Posterior vena cava (tissue), 2 donors: ENCODE measurements at places on chromosomes 2 and 18.
A peak's percentile ranks its signal among the peaks of the same experiment; 100 is the strongest.

- DNase-seq, result no peak
These were observed 437.6 kb downstream of the ZEB2 start for GRCh38 chr2:144082327-144082726.

DNA sequence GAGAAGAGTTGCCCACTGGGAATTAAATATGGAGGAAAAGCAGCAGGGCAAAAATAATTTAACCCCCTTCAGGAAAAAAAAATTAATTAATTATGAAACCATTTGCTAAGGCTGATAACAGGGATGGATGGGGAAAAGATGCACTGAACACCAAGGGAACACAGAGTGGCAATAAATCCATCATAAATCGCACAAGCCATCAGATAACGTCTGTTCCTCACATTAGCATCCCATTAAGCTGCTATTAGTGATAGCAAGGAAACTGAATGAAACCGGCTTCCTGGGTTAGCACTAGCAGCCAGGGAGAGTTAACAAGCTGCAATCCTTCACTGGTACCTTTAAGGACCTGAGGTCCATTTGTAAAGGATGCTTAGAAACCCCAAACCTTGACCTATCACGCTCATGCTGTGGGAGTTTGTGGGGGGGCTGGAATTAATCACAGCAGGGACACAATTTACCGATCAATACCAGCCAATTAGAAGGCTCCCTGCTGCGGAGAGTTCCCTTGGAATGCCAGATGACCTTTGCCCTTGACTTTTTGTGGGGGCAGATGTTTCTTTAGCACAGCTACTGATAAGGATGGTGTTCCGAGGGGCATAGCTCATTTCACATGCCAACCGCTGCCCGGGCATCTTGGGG is 175.5 kb upstream of the KLF7 start:
- DNase-seq, result no peak

- no peak for DNase-seq
These were observed 52.8 kb downstream of the CLASP1 start for GRCh38 chr2:121596221-121597080.

DNA sequence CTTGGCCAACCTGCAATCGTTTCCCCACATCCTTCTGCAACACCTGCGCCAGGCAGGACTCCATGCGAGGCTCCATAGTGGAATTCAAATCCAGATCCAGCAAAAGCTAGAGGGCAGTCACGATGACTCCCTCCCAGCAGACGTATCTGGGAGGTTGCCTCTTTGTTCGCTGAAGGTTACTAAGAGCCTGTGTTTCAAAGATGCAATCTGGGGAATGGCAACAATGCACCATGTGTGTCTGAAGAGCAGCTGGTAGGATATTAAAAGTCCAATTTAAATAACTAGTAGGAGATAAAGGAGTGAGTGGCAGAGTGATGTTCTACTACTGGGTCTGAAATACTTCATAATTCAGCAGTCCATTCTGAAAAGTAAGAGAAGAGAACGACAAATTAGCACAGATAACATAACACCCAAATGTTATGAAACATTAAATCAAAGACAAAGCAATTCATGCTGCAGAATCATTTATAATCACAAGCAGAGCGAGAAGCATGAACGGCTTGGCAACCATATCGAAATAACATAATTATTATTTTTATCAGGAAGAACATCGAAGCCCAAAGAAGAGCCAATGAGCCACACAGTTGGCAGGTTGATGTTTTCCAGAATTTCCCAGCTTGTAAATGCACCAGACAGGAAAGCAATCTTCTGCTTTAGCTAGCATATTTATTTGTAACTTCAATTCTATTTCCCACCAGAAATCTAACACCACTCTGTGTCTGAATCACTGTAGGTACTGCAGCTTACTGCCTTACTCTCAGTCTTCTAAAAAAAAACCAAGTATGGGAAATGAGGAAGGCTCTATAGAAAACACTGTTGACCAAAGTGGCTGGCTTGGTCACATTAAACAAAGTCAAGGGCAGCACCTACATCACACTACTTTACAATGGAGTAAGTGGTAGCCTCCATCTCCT is 43.2 kb downstream of the CLASP1 start:
- DNase-seq, result no peak

DNA sequence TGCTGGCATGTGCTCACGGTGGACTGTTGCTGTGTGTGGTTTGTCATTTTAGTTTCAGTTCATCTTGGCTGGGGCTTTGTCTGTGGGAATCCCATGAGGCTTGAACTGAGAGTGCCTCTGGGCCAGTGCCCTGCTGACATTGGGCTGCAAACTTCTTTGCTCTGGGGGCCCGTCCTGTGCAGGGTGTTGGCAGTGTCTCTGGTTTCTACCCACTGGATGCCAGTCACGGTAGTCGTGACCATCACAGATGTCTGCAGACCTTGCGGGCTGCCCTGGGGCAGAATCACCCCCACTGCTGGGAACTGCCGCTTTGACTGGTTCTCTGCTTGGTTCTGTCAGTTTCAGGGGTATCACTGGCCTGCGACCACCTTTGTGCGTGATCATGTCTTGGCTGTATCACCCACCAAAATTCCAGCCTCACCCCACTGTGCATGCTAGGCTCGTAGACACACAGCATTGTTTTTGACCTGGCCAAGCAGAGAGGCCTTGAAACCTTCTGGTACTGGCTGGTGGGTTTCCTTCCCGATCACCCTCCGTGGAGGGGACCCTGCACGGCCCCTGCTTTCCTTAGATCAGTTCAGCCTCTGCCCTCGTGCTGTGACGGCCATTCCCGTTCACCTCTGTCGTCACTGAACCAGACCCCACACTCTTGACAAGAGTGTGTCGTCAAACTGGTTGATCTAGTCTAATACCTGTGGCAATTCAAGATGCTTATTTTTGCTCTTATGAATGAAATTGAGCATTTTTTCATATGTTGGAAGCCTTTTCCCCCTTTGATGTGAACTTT is 57.6 kb downstream of the KCNG2 start:
- peak; percentile 60 for DNase-seq

- DNase-seq, result no peak
These were observed 10.8 kb downstream of the SPDYA start for GRCh38 chr2:28821295-28821958.

DNA sequence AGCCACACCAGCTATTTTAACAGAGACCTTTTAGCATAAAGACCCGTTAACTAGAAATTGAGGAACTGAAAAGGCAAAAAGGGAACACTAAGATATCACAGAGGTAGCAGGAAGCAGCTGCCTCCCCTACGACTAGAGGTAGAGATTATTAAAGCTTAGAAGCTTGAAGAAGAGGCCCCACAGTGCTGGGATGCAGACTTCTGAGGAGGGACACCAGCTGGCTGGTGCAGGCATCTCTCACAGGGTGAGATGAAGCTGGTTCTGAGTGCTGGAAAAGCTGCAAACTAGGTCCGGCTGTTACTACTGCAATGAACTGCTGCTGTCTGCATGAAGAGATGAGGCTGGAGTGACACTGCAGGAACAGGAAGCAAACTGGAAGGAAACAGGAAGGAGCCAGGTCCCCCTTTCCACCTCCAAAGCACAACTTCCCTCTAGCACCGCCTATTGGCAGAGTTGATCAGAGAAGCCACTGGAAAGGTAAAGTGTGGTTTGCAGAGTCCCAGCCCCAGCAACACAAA is 61.2 kb upstream of the MRPS9 start:
- no peak for DNase-seq

DNA sequence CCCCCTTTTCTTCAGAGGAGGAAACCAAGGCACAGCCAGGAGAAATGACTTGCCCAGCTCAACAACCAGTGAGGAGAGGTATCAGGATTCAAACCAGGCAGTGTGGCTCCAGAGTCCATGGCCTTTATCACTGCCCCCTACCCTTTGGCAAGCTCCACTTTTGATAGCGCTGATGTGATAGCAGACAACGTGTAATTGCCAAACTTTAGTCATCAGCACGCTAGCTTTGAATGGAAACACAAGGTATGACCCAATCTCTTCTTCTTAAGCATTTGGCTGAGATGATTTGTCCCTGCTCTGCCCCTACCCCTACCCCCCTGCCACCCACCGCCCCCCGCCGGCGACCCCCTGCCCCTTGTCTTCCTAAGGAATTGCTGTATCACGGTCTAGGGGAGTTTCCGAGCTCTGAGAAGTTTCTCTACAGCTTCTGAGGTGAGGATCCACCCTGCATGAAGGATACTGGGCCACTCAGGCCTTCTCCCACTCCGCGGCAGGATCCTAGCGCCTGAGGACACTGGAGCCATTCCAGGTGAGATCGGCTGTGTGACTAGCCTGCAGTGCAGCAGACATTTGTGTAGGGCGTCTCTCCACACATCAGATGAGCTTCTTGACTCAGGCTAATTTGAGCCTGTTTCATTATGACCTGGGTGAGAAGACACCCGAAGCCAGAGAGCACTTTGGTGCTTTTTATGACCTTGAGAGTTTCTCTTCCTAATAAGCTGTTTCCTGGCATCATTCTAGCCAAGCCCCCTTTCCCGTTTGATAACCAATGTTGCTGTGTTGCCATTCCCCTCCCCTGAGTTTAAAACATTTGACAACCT is 75.1 kb upstream of the MAP4K4 start:
- DNase-seq, result no peak

GRCh38 chr2:102975996-102976975 is 214.5 kb downstream of the TMEM182 start:
- no peak for DNase-seq

GRCh38 chr2:187552828-187553681 is 1.2 kb downstream of the TFPI start:
- DNase-seq, result no peak

DNA sequence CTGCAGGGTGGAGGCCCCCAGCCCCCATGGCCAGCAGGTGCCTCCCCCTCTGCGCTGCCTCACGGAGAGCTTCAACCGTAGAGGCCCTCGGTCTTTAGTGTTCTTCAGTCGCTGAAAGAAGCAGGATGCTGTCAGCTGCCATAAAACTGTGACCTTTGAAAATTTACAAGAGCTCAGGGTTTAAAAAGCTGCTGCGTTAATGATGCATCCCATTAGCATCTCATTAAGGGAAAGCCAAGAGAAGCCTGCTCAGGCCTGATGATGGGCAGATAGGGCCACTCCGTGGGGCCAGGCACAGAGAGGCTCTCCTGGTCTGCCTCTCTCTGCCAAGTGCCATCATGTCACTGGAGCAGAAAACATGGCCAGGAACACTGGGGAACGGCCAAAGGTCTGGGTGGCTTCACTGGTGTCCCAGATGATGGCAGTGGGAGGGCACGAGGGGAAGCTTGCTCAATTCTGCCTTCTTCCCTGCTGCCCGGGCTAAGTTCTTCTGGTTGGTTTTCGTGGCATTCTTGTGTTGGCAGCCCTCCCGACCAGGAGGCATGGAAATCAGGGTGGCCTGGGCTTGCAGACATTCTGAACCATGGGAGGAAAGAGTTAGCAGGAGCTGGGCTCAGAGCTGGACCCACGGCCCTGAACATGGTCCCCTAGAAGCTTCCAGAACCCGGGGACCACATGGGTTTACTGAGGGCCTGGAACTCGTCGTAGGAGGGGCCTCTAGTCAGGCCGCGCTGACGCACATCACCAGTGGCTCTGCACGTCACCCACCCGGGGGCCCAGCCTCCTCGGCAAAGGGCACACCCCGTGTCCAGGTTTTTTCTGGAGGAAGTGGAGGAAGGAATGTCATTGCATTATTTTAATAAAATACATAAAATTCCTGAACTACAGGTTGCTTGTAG is 250.7 kb downstream of the KLHL29 start:
- DNase-seq, result peak; percentile 20

DNA sequence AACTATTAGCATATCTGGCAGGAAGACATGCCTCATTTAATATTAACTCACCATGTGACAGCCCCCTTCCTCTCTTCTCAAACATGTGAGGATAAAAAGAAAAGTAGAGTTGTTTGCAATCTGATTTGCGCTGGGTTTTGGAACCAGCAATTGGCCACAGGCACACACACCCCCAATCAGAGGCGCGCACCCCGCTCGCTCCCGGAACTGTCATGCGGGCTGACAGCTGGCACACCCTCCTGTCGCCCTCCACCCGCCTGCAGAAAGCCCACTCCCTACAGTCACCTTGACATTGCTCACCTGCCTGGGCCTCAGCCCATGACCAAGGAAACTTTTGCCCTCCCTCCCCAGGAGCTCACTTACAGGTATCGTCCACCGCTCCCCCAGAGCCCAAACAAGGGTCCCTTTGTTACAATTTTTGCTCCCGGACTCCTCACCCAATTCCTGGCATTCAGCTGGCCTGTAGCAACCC is 1.1 kb downstream of the COBLL1 start:
- DNase-seq, result peak; percentile 90

- no peak for DNase-seq
These were observed 49.7 kb upstream of the ITM2C start for GRCh38 chr2:230815088-230815487.

GRCh38 chr18:1648712-1649111 is 744.0 kb downstream of the ADCYAP1 start:
- DNase-seq, result no peak

- no peak for DNase-seq
These were observed 376.4 kb downstream of the RBM43 start for GRCh38 chr2:150885236-150885635.

DNA sequence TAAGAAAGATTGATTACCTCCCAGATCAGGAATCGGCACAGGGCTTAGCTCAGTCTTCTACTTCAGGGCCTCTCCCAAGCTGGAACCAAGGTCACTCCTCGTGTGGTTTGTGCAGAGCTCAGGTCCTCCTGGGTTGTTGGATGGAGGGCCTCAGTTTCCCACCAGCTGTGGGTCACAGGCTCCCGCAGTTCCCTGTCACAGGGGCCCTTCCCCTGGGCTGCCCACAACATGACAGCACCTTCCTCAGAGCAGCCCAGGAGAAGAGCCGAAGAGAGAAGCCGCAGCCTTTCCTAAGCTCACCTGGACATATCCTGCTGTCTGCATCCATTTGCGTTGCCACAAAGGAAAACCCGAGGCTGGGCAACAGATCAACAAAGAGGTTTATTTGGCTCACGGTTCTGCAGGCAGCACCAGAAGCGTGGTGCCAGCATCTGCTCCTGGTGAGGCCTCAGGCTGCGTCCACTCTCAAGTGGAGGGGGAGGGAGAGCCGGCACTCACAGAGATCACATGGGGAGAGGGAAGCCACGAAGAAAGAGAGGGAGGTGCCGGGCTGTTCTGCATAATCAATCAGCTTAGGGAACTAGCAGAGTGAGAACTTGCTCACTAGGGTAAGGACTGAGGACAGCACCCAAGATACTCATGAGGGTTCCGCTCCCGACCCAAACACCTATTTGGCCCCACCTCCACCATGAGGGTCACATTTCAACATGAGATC is 13.0 kb upstream of the ALLC start:
- DNase-seq, result peak; percentile 67

DNA sequence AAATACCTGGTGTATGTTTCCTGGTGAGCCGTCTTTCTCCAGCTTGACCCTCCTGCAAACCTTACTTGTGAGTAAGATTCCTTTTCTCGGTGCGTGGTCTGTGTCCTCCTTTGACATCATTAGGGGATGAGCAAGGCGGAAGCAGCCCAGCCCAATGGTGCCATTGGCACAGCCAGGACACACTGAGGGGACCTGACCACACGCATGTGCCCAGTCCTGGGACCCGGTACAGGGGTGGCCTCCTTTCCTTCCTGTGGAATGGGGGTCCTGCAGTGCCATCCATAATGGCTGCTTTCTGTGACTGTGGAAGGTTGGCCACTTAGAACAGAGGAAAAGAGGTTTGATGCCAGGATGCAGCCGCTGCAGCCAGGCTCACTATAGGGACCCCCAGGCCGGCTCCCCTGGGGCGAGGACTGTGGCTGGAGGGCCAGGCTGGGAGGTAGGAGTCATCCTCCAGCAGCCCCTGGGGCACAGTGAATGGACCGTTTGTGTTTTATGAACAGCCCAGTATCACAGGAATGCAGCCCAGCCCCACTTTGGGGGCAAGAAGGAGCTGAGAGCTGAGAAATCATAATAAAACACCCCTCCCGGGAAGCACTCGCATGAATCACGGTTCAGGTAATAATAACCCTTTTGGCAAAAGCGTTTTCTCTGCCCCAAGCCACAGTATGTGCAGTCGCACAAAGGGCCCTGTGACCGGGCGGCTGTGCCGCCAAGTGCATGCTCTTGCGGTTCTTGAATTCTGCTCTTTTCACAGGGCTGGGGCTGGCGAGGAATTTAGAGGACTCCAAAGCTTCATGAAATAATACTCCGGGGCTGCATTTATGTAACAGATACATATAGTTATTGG is 73.2 kb downstream of the ASB1 start:
- peak; percentile 69 for DNase-seq
